ENCODE measurements at places on chromosomes 1 and 21. TPM values are rescaled to one million over a fixed set of nuclear protein-coding genes. Genes with fewer than 3 reads are reported as not detected.

DNA sequence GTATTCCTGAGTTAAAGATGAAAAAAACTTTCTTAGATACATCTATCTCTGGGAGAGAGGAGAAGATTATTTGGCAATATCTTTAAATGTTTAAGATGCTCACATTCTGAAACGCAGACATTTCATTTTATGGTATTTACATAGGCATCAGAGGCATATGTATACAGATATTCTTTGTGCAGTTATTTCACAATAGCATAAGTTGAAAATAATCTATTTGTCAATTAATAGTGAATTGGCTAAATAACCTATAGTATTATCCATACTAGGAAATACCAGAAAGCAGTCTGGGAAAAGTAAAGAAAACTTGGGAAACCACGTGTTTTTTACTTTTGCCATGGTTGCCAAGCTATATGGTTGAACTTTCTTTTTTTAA lies 35.9 kb downstream of the GLUL start:
- no peaks in the 10 kb centered on the region for H3K27me3 ChIP-seq

GRCh38 chr1:39295901-39296300 lies 91.4 kb downstream of the MACF1 start:
- H3K4me3 ChIP-seq, result no peak overlapping the region
- DNase-seq, result no peak
- peaks cover 4% of the 10 kb centered on the region for H3K36me3 ChIP-seq
- H3K27ac ChIP-seq, result no peak overlapping the region
- no peaks in the 10 kb centered on the region for H3K27me3 ChIP-seq

- peak overlapping the region; percentile 82 for H3K4me3 ChIP-seq
- H3K27me3 ChIP-seq, result no peaks in the 10 kb centered on the region
- DNase-seq, result no peak
- peaks cover 8% of the 10 kb centered on the region for H3K36me3 ChIP-seq
- H3K27ac ChIP-seq, result peak overlapping the region; percentile 87
- H3K4me1 ChIP-seq, result peaks cover 12% of the 10 kb centered on the region
These were observed 44.1 kb upstream of the DNAJC6 start for GRCh38 chr1:65265296-65265650.

DNA sequence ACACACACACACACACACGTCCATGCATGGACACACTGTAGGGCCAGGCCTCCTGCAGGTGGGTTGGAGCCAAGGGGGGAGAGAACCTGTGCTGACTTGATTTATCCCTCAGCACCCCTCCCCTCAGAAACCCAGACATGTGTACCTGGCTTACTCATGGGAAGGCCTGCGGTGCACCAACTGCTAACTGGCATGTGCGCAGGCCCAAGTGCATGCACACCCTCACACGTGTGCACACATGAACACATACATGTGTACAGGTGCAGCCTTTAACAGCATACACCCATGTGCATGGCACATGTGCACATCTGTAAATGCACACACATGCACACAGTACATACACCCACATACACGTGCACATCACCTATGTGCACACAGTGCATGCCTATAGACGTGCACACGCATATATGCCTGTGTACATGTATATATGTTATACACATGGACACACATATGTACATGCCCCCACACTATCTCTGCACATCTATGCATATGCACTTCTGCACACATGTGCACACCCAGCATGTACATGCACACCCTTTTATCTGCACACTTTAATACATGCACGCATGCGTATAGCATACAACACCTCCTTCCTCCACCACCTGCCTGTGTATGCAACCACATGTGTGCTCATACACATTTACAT lies 67.5 kb downstream of the TRIM11 start:
- no peaks in the 10 kb centered on the region for H3K4me1 ChIP-seq
- no peak overlapping the region for H3K27ac ChIP-seq
- no peaks in the 10 kb centered on the region for H3K27me3 ChIP-seq

DNA sequence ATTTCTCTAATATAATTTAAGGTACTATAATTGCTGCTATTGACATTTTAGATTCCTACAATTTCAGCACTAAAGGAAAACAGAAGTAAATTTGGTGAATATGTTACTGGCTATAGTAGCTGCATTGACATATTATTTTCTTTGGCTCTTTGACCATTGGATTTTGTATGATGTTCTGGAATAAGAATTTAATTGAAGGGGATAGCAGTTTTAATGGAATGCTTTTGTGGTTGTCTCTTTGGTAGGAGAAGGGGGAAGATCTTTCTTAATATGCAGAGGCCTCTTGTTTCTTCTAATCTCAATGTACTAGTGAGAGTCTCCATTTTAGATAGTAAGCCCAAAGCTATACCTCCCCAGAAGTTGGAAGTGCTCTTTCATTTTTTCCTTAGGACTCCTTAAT lies 6.9 kb downstream of the DTL start:
- no peak overlapping the region for H3K27ac ChIP-seq
- peaks cover 32% of the 10 kb centered on the region for H3K4me1 ChIP-seq
- no peak overlapping the region for H3K4me3 ChIP-seq
- no peaks in the 10 kb centered on the region for H3K27me3 ChIP-seq

DNA sequence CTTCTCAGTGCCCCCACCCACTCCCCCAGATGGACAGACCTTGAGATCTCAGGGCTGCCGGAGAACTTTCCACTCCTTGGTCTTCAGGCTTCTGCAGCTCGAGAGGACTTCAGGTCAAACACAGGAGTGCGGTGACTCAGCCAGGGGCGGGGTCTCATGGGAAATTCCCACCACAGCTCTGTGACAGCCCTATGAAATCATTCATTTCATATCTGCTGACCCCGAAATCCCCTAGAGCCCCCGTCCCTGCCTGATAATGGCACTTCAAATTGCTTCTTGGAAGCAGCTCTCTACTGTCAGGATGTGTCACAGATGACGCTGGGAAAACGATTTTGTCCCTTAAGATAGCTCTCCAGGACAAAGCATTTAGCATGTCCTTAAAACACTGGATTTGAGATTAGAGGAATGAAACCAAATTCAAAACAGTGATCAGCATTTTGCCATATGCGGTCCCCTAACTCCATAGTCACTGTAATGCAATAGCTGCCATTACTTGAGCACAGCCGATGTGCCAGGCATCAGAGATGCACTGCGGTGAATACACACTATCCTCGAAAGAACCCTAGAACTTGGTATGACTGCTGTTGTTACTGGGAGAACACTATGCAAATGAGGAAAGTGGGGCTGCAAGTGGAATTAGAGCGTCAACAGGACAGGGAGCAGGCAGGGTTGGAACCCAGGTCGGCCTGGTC lies at the start of gene TNFRSF9:
Gene TNFRSF9, minus strand, starts transcription at position 95 of the 692 bp plus-strand sequence. CDS start 845 bp downstream, outside the sequence.
- peak; percentile 64 for DNase-seq
- H3K27ac ChIP-seq, result no peak within 1 kb of the TSS
- peaks cover 24% of the 10 kb centered on the region for H3K4me1 ChIP-seq
- H3K4me3 ChIP-seq, result peak within 1 kb of the TSS; percentile 41

DNA sequence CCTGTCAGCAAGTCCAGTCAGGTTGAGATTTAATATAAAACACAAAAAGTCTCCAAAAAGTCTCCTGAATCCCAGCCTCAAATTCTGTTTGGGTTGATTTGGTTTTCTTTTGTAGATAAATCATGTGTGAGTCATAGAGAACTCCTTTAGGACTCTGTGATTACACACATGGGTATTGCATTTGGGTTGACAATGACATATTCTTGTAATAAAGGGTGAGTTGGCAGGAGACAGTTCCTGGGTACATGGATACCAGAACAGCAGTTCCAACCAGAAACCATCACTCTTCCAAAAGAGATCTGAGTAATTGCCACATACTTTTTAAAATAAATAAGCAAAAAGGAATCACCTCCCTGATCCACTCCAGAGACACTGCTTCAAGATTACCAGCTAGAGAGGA lies 8.9 kb downstream of the CR2 start:
- H3K4me3 ChIP-seq, result no peak overlapping the region
- H3K27me3 ChIP-seq, result peaks cover 38% of the 10 kb centered on the region
- no peak overlapping the region for H3K27ac ChIP-seq
- no peaks in the 10 kb centered on the region for H3K4me1 ChIP-seq

DNA sequence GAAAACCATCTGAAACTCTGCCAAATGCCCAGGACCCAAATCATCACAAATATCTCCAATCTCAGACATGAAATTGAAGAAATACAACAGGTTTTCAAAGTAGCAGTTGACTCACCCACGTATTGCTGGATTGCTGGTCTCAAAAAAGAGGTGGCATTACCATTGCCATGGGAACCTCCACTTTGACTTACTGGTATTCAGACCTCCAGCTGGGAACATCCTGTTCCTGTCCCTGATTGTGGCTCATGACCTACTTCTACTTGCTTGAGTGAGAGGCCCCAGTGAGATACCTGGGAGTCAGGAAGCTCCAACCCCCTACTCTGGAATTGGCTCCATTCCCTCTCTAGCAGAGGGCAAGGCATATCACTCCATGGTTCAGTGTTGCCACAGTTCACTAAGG lies 64.6 kb downstream of the NMNAT2 start:
- no peaks in the 10 kb centered on the region for H3K4me1 ChIP-seq
- no peak for DNase-seq
- no peak overlapping the region for H3K4me3 ChIP-seq

DNA sequence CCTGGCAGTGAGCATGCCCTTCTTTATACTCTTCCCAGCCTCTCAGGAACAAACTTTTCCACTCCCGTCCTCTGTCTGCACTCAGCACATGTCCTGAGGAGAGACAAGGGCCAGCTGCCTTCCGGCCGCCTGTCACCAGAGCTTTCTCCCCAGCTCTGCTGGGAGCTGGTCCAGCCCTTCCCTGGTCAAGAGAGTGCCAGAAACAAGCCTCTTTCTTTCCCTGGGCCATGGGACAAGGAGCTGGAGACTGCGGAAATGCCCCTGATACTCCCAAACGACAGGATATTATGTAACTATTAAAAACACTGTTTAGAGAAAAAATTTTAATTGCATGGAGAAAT lies 10.4 kb downstream of the LAMB3 start:
- H3K27me3 ChIP-seq, result no peaks in the 10 kb centered on the region
- H3K36me3 ChIP-seq, result peaks cover 90% of the 10 kb centered on the region
- no peak overlapping the region for H3K4me3 ChIP-seq
- DNase-seq, result no peak

DNA sequence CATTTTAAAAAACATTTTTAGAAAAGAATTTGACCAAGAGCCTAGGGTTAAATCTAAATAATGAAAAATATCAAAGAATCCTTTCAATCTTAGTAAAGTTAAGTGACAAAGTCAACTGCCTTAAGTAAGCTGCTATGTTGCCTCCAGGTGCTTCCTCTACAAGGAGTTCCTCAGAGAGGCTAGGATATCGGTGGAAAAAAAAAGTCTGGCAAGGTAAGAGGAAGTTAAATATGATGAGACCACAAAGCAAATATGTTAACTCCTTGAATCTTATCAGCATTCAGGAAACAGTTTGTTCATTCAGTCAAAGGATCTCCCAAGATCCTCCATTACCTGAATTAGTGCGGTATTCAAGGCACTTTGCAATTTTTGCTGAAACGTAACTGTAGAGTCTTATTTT lies 563.5 kb downstream of the PTPRC start:
- DNase-seq, result peak; percentile 10
- no peaks in the 10 kb centered on the region for H3K27me3 ChIP-seq
- no peaks in the 10 kb centered on the region for H3K36me3 ChIP-seq
- no peak overlapping the region for H3K4me3 ChIP-seq

- H3K4me1 ChIP-seq, result peaks cover 20% of the 10 kb centered on the region
- no peaks in the 10 kb centered on the region for H3K27me3 ChIP-seq
- no peak overlapping the region for H3K4me3 ChIP-seq
These were observed 41.7 kb downstream of the SEC16B start for GRCh38 chr1:177928194-177928593.

DNA sequence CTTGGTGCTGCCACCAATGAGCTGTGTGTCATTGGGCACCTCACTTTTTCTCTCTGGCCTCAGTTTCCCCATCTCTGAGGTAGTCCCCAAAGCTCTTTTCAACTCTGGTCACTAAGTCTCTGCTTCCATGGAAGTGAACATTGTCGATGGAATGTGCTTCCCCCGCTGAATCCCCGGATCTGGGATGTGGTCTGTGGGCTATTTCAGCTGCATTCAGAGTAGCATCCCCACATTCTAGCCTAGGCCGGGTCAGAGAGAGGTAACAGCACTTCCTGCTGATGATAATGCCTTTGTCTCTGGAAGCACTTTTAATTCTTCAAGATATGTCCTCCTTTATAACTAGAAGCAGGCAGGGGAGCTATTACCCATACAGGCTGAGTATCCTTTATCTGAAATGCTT lies 29.8 kb downstream of the RASSF5 start:
- no peaks in the 10 kb centered on the region for H3K27me3 ChIP-seq
- peaks cover 35% of the 10 kb centered on the region for H3K4me1 ChIP-seq
- no peak for DNase-seq
- no peak overlapping the region for H3K27ac ChIP-seq

DNA sequence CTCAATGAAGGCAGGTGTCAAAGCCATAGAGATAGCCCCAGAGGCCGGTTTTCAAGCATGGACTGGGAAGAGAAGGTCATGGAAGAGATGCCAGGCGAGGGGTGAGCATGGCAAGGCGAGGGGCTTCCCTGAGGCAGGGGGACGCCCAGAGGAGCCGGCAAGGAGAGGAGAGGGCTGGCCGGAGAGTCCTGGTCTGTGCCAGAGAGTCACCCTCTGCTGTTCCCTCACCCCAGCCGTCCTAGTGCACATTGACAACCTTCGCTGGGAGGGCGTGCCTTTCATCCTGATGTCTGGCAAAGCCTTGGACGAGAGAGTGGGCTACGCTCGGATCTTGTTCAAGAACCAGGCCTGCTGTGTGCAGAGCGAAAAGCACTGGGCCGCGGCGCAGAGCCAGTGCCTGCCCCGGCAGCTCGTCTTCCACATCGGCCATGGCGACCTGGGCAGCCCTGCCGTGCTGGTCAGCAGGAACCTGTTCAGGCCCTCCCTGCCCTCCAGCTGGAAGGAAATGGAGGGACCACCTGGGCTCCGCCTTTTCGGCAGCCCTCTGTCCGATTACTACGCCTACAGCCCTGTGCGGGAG lies 28.8 kb downstream of the H6PD start:
- no peak overlapping the region for H3K4me3 ChIP-seq
- H3K27me3 ChIP-seq, result no peaks in the 10 kb centered on the region
- no peaks in the 10 kb centered on the region for H3K36me3 ChIP-seq
- H3K4me1 ChIP-seq, result no peaks in the 10 kb centered on the region
- no peak overlapping the region for H3K27ac ChIP-seq
- DNase-seq, result no peak

GRCh38 chr1:242788771-242789170 lies 264.3 kb upstream of the PLD5 start:
- no peaks in the 10 kb centered on the region for H3K27me3 ChIP-seq
- no peak overlapping the region for H3K4me3 ChIP-seq
- no peaks in the 10 kb centered on the region for H3K4me1 ChIP-seq
- no peak for DNase-seq
- H3K27ac ChIP-seq, result no peak overlapping the region

- H3K27me3 ChIP-seq, result peaks cover 62% of the 10 kb centered on the region
- no peak for DNase-seq
- no peaks in the 10 kb centered on the region for H3K4me1 ChIP-seq
These were observed 69.3 kb downstream of the FOXD2 start for GRCh38 chr1:47507144-47507543.

DNA sequence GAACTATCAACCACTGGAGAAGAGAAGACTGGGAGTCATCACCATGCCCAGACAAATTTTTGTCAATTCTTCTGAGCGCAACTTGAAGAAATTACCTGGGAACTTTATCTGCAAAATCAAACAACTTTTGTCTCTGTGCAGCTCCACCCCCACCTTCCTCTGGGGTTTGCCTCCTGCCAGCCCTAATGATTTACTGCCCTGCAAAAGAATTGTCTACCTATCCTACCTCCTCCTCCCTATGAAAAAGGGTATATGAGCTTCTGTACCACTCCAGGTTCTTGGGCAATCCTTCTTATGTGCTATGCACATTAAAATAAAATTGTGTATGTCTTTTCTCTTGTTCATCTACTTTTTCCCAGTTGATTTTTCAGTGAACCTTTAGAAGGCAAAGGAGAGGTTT lies 191.9 kb downstream of the URB2 start:
- no peak overlapping the region for H3K27ac ChIP-seq
- no peak overlapping the region for H3K4me3 ChIP-seq
- no peak for DNase-seq

PSMD4 gene
- total RNA-seq, result 302 TPM

CDC42BPA gene
- 49.5 TPM for total RNA-seq

All from Calu3 (cell line).